ENCODE measurements at places on chromosomes 16 and 17. TPM values are rescaled to one million over a fixed set of nuclear protein-coding genes. Genes with fewer than 3 reads are reported as not detected.

Gene HSF4
- 1.1 TPM for total RNA-seq

Gene PLCG2
- 10.4 TPM for total RNA-seq

Gene CD300LG
- not detected for total RNA-seq

Gene HOXB6
- total RNA-seq: 3.3 TPM

Gene KRTAP4-11
- total RNA-seq: not detected

Gene ZSCAN10
- not detected for total RNA-seq

Gene ASPHD1
- 0.26 TPM for total RNA-seq

Gene MYH11
- total RNA-seq: under 0.01 TPM
